Motor neuron (in vitro differentiated cells): ENCODE measurements at places on chromosomes 7 and 10. TPM values are rescaled to one million over a fixed set of nuclear protein-coding genes. Genes with fewer than 3 reads are reported as not detected.

Gene C10orf143
- total RNA-seq: 0.92 and 0.98 TPM in 2 replicates

Gene MINDY4
- 5.4 and 6.7 TPM in 2 replicates for total RNA-seq

Gene FAM241B
- 37.4 and 38.9 TPM in 2 replicates for total RNA-seq

Gene LRRC61
- total RNA-seq: not detected in 2 replicates

Gene WNT8B
- 0.34 and 0.43 TPM in 2 replicates for total RNA-seq

Gene SPAM1
- total RNA-seq: 0.17 TPM in 1 of 2 replicates, not detected in the other

Gene CCT6A
- total RNA-seq: 205 and 214 TPM in 2 replicates

Gene JCAD
- 0.22 and 1.1 TPM in 2 replicates for total RNA-seq

Gene SEMA4G
- 7.3 and 9.7 TPM in 2 replicates for total RNA-seq

Gene NFE2L3
- 6.5 and 7.6 TPM in 2 replicates for total RNA-seq

Gene SH2D4B
- 0.22 and 0.44 TPM in 2 replicates for total RNA-seq
